Stimulated activated CD8-positive, alpha-beta memory T cell treated with anti-CD3 and anti-CD28 coated beads, Interleukin-4, amount 100 ng/mL, for 4 hours (primary cell): ENCODE measurements at places on chromosomes 12 and 14.

- no peak for DNase-seq
Measured at GRCh38 chr14:71804992-71805391, 127.2 kb upstream of the RGS6 start.

- no peak for DNase-seq
Measured at GRCh38 chr14:28901631-28902030, 135.0 kb downstream of the FOXG1 start.

GRCh38 chr12:107570721-107571120 is 114.9 kb upstream of the PWP1 start:
- no peak for DNase-seq

DNA sequence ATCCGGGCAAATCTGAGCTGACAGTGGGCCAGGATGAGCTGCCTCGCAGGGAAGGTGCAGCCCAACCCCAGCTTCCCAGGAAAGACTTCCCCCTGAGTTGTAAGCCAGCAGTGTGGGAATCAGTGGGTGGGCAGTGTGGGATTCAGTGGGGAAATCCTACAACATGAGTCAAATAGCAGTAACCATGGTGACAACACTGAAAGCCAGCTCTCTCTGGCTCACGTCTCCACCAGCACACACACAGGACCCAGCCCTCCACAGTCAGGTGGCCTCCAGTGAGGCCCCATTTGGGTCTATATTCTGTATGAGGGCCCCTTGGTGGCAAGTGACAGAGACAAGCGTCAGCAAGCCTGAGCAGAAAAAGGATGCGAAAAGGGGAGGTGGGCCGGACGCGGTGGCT is 6.0 kb upstream of the LGALS3 start:
- DNase-seq: no peak

GRCh38 chr14:104390221-104390931 is 189.2 kb upstream of the C14orf180 start:
- DNase-seq: no peak

- no peak for DNase-seq
Measured at GRCh38 chr14:20803223-20803622, 579 bp upstream of the RNASE1 start.
